Activated CD4-positive, alpha-beta T cell treated with anti-CD3 and anti-CD28 coated beads for 48 hours (primary cell): ENCODE measurements at places on chromosomes 7 and 10.

DNA sequence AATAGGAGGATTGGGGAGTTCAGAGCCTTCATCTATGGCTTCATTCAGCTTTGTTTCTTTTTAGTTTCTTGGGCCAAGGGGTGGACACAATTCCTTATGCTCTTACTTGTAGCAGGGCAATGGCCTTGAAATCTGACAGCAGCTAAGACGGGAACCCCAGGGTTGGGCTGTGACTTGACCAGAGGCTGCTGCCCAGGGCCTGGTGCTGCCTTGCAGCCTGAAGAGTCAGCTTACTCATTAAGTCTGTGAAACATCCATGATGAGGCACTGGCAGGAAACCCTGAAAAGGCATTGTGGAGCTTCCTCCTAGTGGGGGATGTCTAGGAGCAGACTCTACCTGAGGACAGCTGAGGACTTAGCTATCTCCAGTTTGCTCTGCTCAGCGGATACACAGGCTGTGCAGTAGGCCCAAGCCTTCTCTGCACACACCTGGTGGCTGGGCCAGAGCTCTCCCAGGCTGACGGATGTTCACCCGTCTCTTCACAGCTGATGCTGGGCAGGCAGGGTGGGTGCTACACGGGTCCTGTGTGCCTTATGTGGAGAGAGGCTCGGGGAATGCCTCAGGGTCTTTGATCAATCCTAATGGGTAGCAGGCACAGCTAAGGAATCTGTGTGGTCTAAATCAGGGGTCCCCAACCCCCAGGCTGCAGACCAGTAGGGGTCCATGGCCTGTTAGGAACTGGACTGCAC lies 17.8 kb downstream of the CXCL12 start:
- no peak for DNase-seq

GRCh38 chr10:109239371-109239770 lies 683.9 kb downstream of the XPNPEP1 start:
- DNase-seq: no peak

- DNase-seq: no peak
Observed at GRCh38 chr7:29795696-29796580, 10.4 kb upstream of the WIPF3 start.

DNA sequence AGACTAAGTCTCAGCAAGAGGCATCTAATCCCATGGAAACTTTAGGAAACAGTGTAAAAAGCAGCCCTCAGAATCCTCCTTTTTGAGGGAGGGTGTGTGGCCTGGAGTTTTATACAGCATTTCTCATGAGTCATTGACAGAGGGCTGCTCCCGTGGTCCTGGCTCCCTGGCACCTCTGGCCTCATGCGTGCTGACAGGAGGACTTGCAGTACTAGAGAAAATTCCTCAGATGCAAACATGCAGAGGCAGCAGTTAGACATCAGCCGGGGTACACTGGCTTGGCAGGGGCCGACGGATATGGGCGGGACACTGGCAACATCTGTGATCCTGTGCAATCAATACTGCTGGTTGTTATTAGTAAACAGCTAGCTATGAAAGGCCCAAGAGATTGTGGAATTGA lies 925.1 kb upstream of the CELF2 start:
- no peak for DNase-seq

GRCh38 chr10:60611291-60611747 lies 167.0 kb upstream of the CDK1 start:
- DNase-seq: peak; percentile 31
